ENCODE measurements at places on chromosomes 12 and 14. TPM values are rescaled to one million over a fixed set of nuclear protein-coding genes. Genes with fewer than 3 reads are reported as not detected.

Gene GPX2
- not detected for total RNA-seq

Gene LRRK2
- 5.9 TPM for total RNA-seq

Gene INHBC
- not detected for total RNA-seq

Gene TMEM253
- total RNA-seq = not detected

Gene SERPINA10
- total RNA-seq = under 0.01 TPM

Gene VIPAS39
- total RNA-seq = 29.3 TPM

Gene ACSM4
- not detected for total RNA-seq

Gene DDN
- total RNA-seq = 0.38 TPM

Gene B4GALNT3
- total RNA-seq = 0.28 TPM

Gene TAS2R10
- total RNA-seq = under 0.01 TPM

Gene MORN3
- 0.56 TPM for total RNA-seq

Gene ASCL4
- not detected for total RNA-seq

Gene TMTC3
- 71.6 TPM for total RNA-seq

Gene SIRT4
- 0.96 TPM for total RNA-seq

Gene LUM
- total RNA-seq = 191 TPM

Gene ITGB7
- 0.56 TPM for total RNA-seq

Gene TAMALIN
- 9.0 TPM for total RNA-seq

Gene CIDEB
- 1.5 TPM for total RNA-seq

Gene KLHL33
- 0.28 TPM for total RNA-seq

Gene MAP1LC3B2
- total RNA-seq = 0.28 TPM

Gene SSPN
- total RNA-seq = 12.1 TPM

Gene BCL2L2
- 18.3 TPM for total RNA-seq

Gene KLRC4
- not detected for total RNA-seq
